ENCODE measurements at places on chromosomes 12 and 14. TPM values are rescaled to one million over a fixed set of nuclear protein-coding genes. Genes with fewer than 3 reads are reported as not detected.

GRCh38 chr12:3913278-3913677, 40.1 kb upstream of the PARP11 start:
- DNase-seq: no peak

GRCh38 chr12:57235017-57235727, 5.7 kb downstream of the SHMT2 start:
- DNase-seq: no peak

The CCND2 gene
- total RNA-seq: 90.6 TPM

GRCh38 chr12:123937707-123938591, 34.7 kb downstream of the CCDC92 start:
- no peak for DNase-seq

DNA sequence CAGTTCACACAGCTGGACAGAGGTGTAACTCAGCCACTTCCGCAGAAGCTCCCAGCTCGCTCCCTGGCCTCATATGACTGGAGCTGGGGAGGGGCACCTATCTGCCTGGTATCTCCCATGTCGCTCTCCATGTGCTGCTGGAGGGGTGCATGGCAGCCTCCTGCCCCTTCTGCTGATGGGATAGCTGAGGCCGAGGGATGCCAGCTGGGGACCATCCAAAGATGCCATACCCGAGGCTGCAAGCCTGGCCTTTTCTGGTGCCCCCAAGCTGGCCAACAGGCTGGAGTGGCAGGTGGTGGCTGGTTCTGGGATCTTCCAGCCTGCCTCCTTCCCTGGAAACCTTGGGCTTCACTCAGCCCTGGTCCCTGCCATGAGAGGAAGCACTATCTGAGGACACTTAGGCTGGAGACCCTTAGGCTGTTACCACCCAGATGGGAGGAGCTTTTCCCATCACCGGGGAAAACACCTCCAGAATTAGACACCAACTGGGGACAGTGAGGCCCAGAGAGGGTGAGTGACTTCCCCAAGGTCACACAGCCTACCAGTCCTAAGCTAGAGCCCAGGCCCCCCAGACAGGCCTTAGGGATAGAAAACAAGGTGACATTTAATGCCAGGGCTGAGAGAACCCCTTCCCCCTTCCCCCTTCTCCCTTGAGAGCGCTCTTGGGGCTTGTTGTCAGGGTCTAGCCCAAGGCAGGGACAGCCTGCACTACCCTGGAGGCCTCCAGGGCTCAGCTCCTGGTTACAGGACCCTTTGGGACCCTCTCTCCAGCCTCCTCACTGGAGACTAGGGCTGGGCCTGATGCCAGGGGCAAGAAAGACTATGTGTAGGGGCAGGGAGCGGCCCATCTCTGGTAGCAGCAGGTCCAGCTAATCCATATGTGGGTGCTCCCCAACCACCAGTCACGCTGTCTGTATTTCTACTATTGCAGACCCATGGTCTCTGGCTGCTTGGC, 7.1 kb downstream of the DTX1 start:
- DNase-seq: no peak

DNA sequence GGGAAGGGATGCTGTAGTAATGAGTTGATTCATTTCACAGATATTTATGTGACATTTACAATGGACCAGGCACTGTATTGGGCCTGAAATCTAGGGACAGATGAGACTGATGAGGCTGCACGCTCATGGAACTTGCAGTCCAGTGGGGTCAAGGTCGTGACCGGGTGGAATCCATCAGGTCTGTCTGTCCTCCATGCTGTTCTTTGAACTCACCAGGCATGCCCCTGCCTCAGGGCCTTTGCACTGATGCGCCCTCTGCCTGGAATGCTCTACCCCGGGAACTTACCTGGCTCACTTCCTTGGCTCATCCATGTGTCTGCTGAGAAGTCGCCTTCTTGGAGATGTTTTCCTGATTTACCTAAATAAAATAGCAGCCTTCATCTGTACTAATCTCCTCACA, 200.1 kb downstream of the VRK1 start:
- no peak for DNase-seq

The CEBPE gene
- total RNA-seq: not detected

DNA sequence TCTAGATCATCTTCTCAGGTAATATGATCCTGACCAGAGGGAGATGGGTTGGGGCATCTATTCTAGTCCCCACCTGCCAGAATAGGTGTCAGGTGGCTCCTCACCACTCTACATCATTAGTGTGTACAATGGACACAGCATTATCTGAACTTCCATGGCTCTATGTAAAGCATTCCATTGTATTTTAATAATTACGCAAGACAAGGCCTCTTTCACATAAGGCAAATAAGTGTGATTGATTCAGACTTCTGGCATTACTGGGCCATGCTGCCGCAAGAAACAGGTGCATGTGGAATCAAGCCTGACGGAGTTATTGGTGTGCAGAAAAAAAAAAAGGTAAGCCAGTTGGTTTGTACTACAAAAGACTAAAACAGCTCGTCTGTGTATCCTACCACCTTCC, 3.1 kb upstream of the DDHD1 start:
- no peak for DNase-seq

The VAMP1 gene
- 1.5 TPM for total RNA-seq

GRCh38 chr14:82419933-82420332, 886.3 kb upstream of the SEL1L start:
- DNase-seq: no peak

DNA sequence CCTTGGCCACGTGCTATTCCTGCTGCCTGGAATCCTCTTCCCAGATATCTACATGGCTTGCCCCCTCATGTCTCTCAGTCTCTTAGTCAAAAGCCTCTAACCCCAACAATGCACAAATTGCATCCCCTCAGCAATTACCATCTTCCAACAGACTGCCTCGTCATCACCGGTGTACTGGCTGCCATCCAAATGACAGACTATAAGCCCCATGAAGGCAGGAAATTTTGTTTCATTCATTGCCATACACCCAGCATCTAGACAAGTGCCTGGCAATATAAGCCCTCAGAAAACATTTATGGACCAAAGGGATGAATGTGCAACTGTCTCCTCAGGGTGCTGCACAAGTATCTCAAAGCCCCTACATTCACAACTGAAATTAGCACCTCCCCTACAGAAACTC, 5.8 kb downstream of the GLT8D2 start:
- DNase-seq: no peak

DNA sequence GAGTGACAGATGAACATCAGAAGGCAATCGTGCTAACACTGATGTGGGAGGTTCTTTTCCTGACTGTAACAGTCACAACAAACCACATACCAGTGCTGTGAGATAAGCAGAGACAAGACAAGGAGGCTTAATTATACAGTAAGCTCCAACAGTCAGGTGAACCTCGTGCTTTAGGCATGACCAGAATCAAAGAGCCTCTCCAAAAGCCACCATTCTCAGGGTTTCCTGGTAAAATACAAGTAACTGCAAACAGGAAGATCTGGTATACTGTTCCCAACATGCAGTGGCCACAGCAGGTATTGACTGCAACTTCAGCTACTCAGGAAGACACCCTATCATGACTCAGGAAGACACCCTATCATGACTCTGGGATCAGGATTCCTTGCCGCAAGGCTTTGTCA, 47.3 kb upstream of the GTF2A1 start:
- DNase-seq: no peak

- DNase-seq: no peak
These were observed 187.1 kb upstream of the CDKN3 start for GRCh38 chr14:54209511-54210250.

- DNase-seq: no peak
These were observed 1.2 kb upstream of the NOP2 start for GRCh38 chr12:6569312-6569711.

DNA sequence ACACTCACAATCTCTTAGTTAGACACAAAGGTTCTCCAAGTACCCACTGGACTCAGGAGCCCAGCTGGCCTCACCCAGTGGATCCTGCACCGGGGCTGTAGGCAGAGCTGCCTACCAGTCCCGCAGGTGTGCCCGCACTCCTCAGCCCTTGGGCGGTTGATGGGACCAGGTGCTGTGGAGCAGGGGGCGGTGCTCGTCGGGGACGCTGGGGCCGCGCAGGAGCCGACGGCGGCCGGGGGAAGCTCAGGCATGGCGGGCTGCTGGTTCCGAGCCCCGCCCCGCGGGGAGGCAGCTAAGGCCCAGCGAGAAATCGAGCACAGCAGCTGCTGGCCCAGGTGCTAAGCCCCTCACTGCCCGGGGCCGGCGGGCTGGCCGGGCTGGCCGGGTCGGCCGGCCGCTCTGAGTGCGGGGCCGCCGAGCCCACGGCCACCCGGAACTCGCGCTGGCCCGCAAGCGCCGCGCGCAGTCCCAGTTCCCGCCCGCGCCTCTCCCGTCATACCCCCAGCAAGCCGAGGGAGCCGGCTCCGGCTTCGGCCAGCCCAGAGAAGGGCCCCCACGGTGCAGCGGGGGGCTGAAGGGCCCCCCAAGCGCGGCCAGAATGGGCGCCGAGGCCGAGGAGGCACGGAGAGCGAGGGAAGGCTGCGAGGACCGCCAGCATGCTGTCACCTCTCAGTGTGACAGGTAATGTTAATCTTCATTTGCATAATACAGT, 506.8 kb downstream of the LRFN5 start:
- no peak for DNase-seq

GRCh38 chr12:25723921-25724491, 170.9 kb upstream of the LMNTD1 start:
- DNase-seq: no peak

DNA sequence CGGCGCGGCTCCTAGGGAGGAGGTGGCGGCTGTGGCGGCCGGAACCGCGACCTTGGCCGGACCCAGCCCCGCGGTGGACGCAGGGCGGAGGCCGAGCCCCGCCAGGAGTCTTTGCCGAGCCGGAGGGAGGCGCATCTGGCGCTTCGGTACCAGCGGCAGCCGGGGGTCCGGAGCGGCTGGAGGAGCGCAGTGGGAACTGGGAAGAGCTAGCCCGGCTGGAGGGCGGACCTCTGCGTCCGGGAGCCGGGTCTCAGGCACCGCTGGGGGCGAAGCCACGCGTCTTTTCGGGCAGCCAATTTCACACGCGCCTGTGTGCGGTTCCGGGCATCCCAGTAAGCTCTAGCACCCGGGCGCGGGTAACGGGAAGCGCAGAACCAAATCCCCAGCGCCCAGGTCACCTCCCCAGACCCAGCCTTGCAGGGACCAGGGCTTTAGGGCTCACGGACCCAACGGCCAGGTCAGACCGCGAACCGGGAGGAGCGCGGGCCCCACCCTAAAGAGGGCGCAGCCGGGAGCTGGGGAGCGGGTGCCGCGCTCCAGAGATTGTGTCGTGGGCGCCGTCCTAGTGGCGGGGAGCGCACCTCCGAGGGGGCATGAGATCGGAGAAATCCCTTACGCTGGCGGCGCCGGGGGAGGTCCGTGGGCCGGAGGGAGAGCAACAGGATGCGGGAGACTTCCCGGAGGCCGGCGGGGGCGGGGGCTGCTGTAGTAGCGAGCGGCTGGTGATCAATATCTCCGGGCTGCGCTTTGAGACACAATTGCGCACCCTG, 89.4 kb downstream of the GALNT8 start:
- no peak for DNase-seq

- DNase-seq: no peak
These were observed 55.6 kb downstream of the NT5DC3 start for GRCh38 chr12:103785243-103786031.

The AQP6 gene
- total RNA-seq: not detected

- no peak for DNase-seq
These were observed 29.3 kb downstream of the ZCRB1 start for GRCh38 chr12:42296503-42297109.

DNA sequence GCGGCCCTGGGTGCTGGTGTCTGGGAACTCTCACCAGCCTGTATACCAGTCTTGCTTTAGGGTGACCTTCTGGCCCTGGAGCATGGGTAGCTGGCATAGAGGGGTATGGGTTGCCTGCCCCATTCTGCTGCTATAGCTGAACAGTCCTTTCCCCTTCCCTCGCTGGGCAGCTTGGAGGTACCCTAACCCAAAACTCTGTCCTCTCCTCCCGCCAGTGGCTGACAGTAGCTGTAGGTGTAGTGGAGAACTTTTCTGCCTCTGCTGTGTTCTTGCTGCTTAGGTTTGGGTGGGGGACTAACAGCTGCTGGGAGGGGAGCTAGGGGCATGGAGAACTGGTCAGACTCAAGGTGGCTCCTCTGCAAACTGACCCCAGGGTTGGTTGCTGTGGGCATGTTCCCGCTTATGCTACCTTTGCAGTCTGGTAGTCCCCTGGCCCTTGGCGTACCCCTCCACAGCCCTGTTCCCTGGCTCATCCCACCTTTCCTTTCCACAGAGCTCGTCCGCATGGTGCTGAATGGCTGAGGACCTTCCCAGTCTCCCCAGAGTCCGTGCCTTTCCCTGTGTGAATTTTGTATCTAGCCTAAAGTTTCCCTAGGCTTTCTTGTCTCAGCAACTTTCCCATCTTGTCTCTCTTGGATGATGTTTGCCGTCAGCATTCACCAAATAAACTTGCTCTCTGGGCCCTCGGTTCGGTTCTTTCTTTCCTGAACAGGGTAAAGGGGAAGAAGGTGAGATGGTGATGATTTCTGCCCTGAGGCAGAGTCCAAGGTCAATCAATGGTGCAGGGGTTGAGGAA, 2.9 kb downstream of the MYL6 start:
- no peak for DNase-seq

GRCh38 chr14:42929806-42930480, 1323.3 kb downstream of the LRFN5 start:
- DNase-seq: no peak

GRCh38 chr14:49950275-49951228, 57.7 kb downstream of the ARF6 start:
- peak; percentile 35 for DNase-seq

The PTCSC3 gene
- total RNA-seq: not detected

The NAV3 gene
- total RNA-seq: 2.3 TPM

- no peak for DNase-seq
These were observed 12.4 kb downstream of the CBLN3 start for GRCh38 chr14:24416932-24417619.

- no peak for DNase-seq
These were observed 148.1 kb downstream of the SYT1 start for GRCh38 chr12:79012636-79013035.

DNA sequence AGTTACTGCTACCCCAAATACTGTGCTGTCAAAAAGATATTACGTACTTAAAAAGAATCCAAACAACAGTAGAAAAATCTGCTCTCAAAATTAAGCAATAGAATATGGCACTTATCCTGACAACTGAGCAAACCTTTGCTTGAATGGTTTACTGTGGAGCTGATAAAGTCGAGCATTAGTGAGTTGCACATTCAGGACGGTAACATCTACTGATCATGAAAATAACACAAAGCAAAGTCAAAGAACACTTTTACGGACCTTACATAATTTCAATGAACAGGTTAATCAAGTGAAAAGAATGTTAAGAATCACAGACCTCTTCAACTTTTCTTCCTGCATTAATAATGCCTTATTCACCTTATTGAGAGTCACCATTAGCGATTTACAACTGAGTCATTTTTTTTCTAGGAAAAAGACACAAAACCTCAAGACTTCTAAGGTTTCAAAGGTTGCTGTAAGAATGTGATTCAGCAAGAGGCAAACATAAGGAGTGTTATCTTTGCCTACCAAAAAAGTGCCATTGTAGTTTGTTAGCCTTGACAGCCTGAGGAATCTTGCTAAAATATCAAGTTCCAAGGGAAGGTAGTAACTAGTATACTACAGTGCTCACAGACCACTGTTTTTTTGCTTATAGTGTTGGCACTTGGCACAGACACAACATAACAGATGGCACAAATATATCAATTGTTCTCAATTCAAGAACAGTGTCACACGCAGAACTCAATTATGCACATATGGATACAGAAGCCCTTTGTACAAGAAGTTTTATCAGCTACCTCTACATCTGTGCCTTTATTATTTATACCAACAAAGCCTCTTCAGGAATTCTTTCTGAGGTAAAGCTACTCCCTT, 334.2 kb upstream of the RPL10L start:
- DNase-seq: no peak

Measured in dermis microvascular lymphatic vessel endothelial cell (primary cell).